ENCODE measurements at places on chromosomes 16 and 17. TPM values are rescaled to one million over a fixed set of nuclear protein-coding genes. Genes with fewer than 3 reads are reported as not detected.

GRCh38 chr16:17205279-17206211 is 265.2 kb downstream of the XYLT1 start:
- no peak for DNase-seq

GRCh38 chr16:81696961-81697615 is 82.0 kb upstream of the PLCG2 start:
- DNase-seq: peak; percentile 62

MYOCD gene
- total RNA-seq: 33.7 TPM

DNA sequence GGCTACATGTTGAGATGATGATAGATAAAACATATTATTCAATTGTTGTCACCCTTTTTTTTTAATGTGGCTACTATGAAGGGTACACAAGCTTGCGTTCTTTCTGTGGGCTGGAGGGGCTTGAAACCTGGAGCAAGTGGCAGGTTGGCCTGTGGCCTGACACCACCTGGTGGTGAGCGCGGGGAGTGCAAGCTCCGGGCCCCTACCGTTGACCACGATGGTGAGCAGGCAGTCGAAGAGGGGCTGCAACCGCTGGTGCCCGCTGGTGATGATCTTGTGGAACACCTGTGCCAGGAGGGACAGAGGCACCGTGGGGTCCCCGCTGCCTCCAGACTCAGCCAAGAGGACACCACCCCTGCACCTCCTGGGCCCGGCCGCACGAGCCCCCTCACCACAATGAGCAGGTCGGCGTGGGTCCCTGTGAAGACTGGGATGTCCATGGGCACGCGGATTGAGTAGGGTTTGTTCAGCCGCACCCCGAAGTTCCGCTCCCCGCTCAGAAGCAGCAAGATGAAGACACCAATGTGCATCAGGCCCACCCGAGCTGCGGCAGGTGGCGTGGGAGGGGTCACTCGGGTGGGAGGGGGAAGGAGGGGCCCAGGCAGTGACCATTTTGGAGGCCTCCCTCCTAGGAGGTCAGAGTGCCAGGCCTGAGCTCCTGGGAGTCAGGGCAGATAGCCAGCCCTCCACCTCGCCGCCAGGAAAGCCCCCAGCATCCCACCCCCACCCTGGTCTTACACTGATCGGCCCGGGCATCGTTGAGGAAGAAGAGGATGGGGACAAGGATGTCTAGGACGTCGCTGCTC is 14.4 kb downstream of the HID1 start:
- DNase-seq: peak; percentile 86

GRCh38 chr16:73124097-73124652 is 76.2 kb upstream of the ZFHX3 start:
- DNase-seq: no peak

DNA sequence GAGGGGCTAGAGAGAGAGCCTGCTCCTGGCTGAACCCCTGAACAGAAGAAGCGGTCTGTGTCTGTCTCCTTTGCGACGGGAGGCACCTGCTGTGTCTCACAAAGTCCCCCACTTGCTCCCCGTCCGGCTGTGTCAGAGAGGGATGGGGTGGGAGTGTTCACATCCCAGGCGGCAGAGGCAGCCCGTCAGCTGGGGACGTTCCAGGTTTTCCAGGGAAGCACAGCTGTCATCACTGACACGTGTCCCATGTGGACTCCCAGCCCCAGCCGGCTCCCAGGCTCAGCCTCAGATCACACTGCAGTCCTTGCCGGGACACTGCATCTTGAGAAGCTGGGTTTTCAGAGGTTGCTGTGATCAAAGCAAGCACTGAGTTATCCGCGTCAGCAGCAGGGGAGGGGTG is 1.6 kb downstream of the TELO2 start:
- peak; percentile 76 for DNase-seq

All from Right ventricle myocardium superior (tissue), 1 donor.